Activated T-helper 17 cell treated with anti-CD3 and anti-CD28 coated beads, Interleukin-2, amount 50 U/mL, for 72 hours (primary cell): ENCODE measurements at places on chromosomes 5 and 9.

DNA sequence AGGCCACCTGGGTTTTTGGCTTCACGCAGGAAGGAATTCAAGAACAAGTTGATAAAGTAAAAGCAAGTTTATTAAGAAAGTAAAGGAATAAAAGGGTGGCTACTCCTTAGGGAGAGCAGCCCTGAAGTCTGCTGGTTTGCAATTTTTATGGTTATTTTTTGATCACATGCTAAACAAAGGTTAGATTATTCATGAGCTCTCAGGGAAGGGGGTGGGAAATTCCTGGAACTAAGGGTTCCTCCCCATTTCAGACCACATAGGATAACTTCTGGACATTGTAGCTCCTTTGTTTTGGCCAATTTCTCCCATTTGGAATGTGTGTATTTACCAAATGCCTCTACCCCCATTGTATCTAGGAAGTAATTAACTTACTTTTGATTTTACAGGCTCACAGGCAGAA is 63.9 kb upstream of the SYK start:
- no peak for ATAC-seq
- H3K36me3 ChIP-seq = no peaks in the 10 kb centered on the region
- H3K4me3 ChIP-seq = no peak overlapping the region
- no peaks in the 10 kb centered on the region for H3K4me1 ChIP-seq

- H3K27me3 ChIP-seq = no peaks in the 10 kb centered on the region
- no peak overlapping the region for H3K4me3 ChIP-seq
- H3K36me3 ChIP-seq = peaks cover 87% of the 10 kb centered on the region
These were observed 228.5 kb downstream of the COMMD10 start for GRCh38 chr5:116313366-116313765.

GRCh38 chr9:16075696-16076095 is 522.9 kb downstream of the CCDC171 start:
- H3K4me1 ChIP-seq = no peaks in the 10 kb centered on the region
- H3K27me3 ChIP-seq = no peaks in the 10 kb centered on the region
- H3K27ac ChIP-seq = no peak overlapping the region
- no peak overlapping the region for H3K4me3 ChIP-seq
- ATAC-seq = no peak

GRCh38 chr5:158755986-158756385 is 343.7 kb downstream of the EBF1 start:
- no peaks in the 10 kb centered on the region for H3K36me3 ChIP-seq
- no peak overlapping the region for H3K27ac ChIP-seq
- ATAC-seq = no peak
- H3K27me3 ChIP-seq = peaks cover 41% of the 10 kb centered on the region
- H3K4me3 ChIP-seq = no peak overlapping the region
- H3K4me1 ChIP-seq = no peaks in the 10 kb centered on the region

GRCh38 chr5:73827106-73827450 is 201.1 kb downstream of the ARHGEF28 start:
- H3K4me3 ChIP-seq = no peak overlapping the region
- ATAC-seq = no peak
- no peaks in the 10 kb centered on the region for H3K27me3 ChIP-seq
- H3K4me1 ChIP-seq = no peaks in the 10 kb centered on the region
- H3K36me3 ChIP-seq = no peaks in the 10 kb centered on the region
- H3K27ac ChIP-seq = no peak overlapping the region

- H3K27me3 ChIP-seq = peaks cover 3% of the 10 kb centered on the region
- H3K4me1 ChIP-seq = no peaks in the 10 kb centered on the region
- H3K27ac ChIP-seq = no peak overlapping the region
- H3K36me3 ChIP-seq = no peaks in the 10 kb centered on the region
- no peak overlapping the region for H3K4me3 ChIP-seq
These were observed 91.1 kb downstream of the TRIO start for GRCh38 chr5:14234204-14234603.

- no peaks in the 10 kb centered on the region for H3K36me3 ChIP-seq
- H3K27me3 ChIP-seq = no peaks in the 10 kb centered on the region
- no peak for ATAC-seq
These were observed 379.5 kb upstream of the GRAMD2B start for GRCh38 chr5:126043688-126044087.

GRCh38 chr5:179668391-179668790 is 12.4 kb downstream of the CBY3 start:
- ATAC-seq = peak; percentile 83
- H3K36me3 ChIP-seq = no peaks in the 10 kb centered on the region
- no peak overlapping the region for H3K4me3 ChIP-seq
- H3K27ac ChIP-seq = peak overlapping the region; percentile 5
- H3K4me1 ChIP-seq = peaks cover 3% of the 10 kb centered on the region

GRCh38 chr9:4700932-4701331 is 21.6 kb downstream of the CDC37L1 start:
- H3K4me1 ChIP-seq = no peaks in the 10 kb centered on the region
- no peaks in the 10 kb centered on the region for H3K27me3 ChIP-seq
- H3K27ac ChIP-seq = peak overlapping the region; percentile 9
- H3K36me3 ChIP-seq = peaks cover 90% of the 10 kb centered on the region

- no peak overlapping the region for H3K4me3 ChIP-seq
- no peak overlapping the region for H3K27ac ChIP-seq
- H3K27me3 ChIP-seq = no peaks in the 10 kb centered on the region
- H3K36me3 ChIP-seq = no peaks in the 10 kb centered on the region
These were observed 8.7 kb upstream of the GFRA3 start for GRCh38 chr5:138282920-138283742.

GRCh38 chr5:96968614-96969013 is 32.7 kb downstream of the LNPEP start:
- no peak overlapping the region for H3K27ac ChIP-seq
- no peaks in the 10 kb centered on the region for H3K27me3 ChIP-seq
- no peak for ATAC-seq

DNA sequence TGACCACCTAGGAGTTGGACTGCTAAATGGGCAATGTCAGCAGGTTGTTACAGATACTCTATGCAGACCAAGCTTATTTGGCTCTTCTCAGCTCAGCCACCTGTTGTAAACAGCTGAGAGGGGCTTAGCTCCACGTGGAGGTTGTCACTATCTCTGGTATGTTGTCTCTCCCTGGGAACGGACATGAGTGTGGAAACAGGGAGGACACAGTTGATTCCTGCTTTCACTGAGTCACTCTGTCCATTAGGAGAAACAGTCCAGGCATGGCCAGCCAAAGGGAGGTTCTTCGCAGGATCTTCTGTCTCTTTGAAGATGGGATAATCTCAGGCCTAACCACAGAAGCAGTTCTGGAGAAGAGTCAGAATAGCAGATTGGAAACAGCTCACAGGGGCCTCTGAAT is 121.2 kb downstream of the PALM2AKAP2 start:
- H3K27me3 ChIP-seq = peaks cover 9% of the 10 kb centered on the region
- no peak for ATAC-seq

DNA sequence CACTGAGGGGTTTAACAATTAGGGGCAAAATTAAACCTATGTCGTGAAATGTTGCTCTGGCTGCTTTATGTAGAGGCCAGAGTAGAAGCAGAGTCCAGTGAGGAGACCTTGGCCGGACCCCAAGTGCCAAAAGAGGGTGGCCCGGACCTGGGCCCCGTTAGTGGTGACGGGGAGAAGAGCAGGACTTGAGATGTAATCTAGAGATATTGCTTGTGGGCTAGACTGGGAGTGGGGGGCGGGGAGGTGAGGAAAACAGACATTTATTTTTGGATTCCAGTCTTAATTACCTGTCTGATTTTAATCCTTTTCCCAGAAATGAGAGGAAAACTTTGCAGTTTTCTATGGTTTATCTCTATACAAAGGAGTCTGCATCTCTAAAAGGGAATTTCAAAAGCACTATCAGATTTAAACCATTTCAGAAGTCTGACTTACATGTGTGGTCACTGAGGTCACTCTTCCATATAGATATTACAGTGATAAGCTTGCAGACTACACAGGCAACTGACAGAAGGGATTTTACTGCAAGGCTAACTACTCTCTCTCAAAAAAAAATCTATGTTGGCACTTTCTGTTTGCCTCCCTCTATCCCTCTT is 108.1 kb downstream of the MED27 start:
- H3K27ac ChIP-seq = no peak overlapping the region
- H3K36me3 ChIP-seq = peaks cover 15% of the 10 kb centered on the region
- no peaks in the 10 kb centered on the region for H3K27me3 ChIP-seq

GRCh38 chr5:134893748-134894505 is 11.0 kb upstream of the PCBD2 start:
- no peak overlapping the region for H3K4me3 ChIP-seq
- no peak overlapping the region for H3K27ac ChIP-seq
- H3K36me3 ChIP-seq = peaks cover 83% of the 10 kb centered on the region
- H3K4me1 ChIP-seq = peaks cover 13% of the 10 kb centered on the region

GRCh38 chr5:133052317-133053175 is 733 bp downstream of the HSPA4 start:
- H3K27me3 ChIP-seq = no peaks in the 10 kb centered on the region
- peaks cover 26% of the 10 kb centered on the region for H3K36me3 ChIP-seq
- H3K27ac ChIP-seq = peak overlapping the region; percentile 99
- peaks cover 13% of the 10 kb centered on the region for H3K4me1 ChIP-seq

GRCh38 chr5:169875091-169875728 is 105.1 kb downstream of the INSYN2B start:
- no peak overlapping the region for H3K4me3 ChIP-seq
- ATAC-seq = no peak
- no peak overlapping the region for H3K27ac ChIP-seq
- peaks cover 41% of the 10 kb centered on the region for H3K36me3 ChIP-seq

DNA sequence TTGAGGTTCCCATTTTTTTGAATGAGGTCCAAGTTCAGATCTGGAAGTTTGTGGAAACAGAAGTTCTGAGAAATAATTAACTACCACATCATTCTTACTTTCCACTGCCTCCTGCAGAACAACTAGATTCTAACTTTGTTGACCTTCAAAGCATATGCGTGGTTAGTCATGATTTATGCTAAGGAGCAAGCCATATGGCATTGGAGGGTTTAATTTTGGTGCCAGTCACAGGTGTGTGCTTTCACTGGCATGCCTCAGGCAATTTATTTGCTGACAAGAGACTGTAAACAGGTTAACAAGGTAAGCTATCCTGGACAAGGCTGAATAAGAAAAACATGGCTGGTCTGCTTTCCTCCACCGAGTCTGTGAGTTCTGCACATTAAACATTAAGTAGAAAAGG is 31.5 kb downstream of the HMHB1 start:
- no peak for ATAC-seq
- no peak overlapping the region for H3K27ac ChIP-seq
- no peak overlapping the region for H3K4me3 ChIP-seq
- no peaks in the 10 kb centered on the region for H3K36me3 ChIP-seq

- no peaks in the 10 kb centered on the region for H3K27me3 ChIP-seq
- no peak overlapping the region for H3K27ac ChIP-seq
- no peaks in the 10 kb centered on the region for H3K36me3 ChIP-seq
- no peaks in the 10 kb centered on the region for H3K4me1 ChIP-seq
- no peak overlapping the region for H3K4me3 ChIP-seq
These were observed 435.8 kb upstream of the PAPPA start for GRCh38 chr9:115717711-115718173.

DNA sequence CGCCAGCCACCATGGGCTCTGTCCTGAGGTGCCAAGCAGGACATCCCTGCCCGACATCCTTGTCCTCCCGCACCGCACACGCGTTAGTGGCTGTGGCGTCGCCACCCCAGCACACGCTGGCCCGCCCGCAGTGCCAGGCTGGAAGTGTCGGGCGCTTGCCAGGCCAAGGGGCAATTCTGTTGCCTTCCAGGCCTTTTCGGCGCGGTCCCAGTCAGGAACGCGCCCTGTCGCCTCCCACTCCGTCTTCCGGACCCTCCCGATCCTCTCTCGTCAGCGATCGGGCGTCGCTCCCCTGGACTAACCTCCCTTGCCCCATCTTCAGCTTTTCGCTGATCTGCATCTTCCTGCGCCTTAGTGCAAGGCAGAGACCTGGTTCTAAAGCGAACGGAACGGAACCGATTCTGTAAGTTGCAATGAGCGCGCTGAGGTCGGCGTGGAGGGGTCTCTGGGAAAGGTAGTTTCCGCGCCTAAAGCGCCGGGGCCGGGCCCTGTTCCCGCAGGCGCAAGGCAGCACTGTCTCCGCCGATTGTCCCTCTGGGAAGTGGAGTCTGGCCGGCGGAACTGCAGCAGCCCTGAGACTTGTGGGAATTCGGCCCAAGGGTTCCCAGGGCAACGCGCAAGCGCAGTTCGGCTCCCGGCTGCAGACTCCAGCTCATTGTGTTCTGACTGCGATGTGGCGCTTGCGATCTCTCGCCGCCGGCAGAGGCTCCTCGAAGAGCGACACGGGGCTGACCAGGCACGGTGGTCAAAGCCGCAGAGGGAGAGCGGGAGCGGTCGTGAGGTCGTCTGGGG is at the start of gene ZNF454:
TSS of gene ZNF454 (plus strand) at position 630 of the 792 bp plus-strand sequence. CDS start 1,594 bp downstream, outside the sequence.
- no peaks in the 10 kb centered on the region for H3K4me1 ChIP-seq
- H3K4me3 ChIP-seq = no peak within 1 kb of the TSS
- ATAC-seq = no peak
- H3K36me3 ChIP-seq = peaks cover 5% of the 10 kb centered on the region

DNA sequence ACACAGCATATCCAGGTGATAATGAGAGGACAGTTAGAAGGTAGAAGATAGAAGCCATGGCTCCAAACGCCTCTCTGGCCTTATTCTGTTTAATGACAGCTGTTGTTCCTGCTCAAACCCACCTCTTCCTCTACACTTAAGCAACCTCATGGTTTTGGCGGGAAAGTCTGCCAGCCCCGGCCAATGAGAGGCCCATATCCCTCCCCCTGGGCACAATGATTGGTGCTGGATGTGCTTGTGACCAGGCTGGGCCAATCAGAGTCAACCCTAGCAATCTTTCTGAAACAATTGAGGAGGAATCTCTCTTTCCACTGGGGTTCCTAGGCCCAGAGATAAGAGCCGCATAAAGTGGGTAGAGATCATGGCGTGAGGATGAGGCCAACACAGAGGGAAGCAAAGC is 4.8 kb upstream of the GFI1B start:
- H3K27me3 ChIP-seq = peaks cover 19% of the 10 kb centered on the region
- H3K27ac ChIP-seq = no peak overlapping the region
- no peaks in the 10 kb centered on the region for H3K36me3 ChIP-seq
- ATAC-seq = peak; percentile 31
- H3K4me1 ChIP-seq = peaks cover 4% of the 10 kb centered on the region

GRCh38 chr5:45680950-45681349 is 15.2 kb downstream of the HCN1 start:
- H3K36me3 ChIP-seq = no peaks in the 10 kb centered on the region
- ATAC-seq = no peak
- H3K27me3 ChIP-seq = no peaks in the 10 kb centered on the region
- H3K4me1 ChIP-seq = no peaks in the 10 kb centered on the region
- no peak overlapping the region for H3K4me3 ChIP-seq
- no peak overlapping the region for H3K27ac ChIP-seq

DNA sequence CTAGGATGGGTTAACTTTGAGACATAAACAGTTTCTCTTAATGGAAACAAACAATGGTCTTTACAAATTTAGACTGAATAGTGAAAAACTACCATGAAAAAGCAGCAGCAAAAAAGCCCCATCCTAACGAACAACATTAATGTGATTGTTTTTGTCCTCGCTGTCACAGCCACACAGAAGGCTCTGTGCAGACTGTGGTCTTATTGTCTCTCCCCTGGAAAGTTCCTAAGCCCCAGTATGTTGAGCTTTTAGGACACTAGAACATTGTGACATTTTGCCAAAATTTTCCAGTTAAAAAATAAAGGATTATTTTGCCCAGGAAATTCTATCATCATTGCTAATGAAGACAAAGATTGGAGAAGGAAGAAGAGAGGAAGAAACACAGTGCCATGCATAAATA is 12.6 kb upstream of the SOWAHA start:
- H3K36me3 ChIP-seq = no peaks in the 10 kb centered on the region
- H3K27ac ChIP-seq = no peak overlapping the region
- no peak for ATAC-seq
- H3K4me3 ChIP-seq = no peak overlapping the region
- H3K27me3 ChIP-seq = peaks cover 40% of the 10 kb centered on the region
